ENCODE measurements at places on chromosomes 4 and X. TPM values are rescaled to one million over a fixed set of nuclear protein-coding genes. Genes with fewer than 3 reads are reported as not detected.
A peak's percentile ranks its signal among the peaks of the same experiment; 100 is the strongest.

FTHL17 gene
- total RNA-seq, result not detected

DNA sequence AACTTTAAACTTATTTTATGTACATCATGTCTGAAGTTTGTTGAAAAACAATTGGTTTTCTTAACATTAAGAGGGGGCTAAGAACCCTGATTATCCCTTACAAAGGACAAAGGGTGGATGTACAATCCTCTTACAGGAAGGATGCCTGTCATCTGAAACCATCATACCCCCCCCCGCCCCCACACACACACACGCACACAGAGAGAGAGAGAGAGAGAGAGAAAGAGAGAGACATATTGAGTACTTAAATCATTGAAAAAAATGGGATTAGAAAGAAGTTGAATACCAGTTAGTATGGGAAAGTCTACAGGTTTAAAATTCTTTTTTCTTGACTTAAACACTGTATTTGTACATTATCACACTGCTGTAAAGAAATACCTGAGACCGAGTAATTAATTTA lies 10.9 kb upstream of the PGM2 start:
- no peak for DNase-seq

DNA sequence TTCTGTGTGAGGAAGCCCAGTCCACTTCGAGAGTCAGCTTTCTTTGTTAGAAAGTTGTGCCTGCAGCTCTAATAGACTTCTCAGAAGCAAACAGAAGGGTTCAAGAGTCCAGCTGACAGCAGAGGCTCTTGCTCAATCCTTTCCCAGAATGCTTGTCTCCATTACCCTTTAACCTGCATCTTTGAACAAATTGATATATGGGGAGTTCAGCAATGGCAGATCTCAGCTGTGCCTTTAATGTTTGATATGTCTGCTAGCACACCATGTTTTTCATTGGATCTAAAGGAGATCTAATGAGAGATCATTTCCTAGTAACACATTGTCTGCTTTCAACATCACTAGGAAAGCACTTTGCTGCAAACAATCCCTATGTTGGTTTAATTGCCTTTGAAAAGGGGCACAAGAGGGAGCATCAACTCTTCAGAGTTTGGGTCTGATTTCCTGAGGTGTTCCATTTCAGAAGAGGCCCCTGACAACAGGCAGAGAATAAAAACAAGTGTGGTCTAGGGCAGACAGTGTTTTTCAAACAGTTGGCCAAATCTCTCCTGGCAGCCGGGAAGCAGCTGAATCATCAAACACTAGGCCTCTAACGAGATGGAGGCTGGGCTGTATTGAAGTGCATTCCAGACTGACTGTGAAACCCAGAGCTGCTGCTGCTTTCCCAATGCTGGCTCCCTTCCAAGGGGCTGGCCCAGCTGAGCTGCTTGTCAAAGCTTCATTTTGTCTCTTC lies 55.5 kb downstream of the LUZP4 start:
- DNase-seq, result peak; percentile 93

DNA sequence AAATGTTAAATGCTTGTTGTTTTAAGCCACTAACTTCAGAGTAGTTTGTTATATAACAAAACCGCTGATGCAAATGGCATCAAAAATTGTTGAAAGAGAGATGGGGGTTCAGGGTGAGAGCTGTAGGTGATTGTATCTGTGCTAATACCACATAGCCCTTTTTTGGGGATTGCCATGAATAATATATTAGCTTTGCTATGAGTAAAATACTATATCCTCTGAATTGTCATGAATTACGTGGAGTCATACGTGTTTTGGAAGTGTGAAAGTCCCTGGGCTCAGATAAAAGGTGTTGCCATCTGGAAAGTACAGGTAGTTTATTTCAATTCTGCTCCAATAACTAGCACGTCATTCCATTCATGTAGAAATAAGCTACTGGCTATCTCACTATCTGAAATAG lies 30.6 kb downstream of the DYNLT3 start:
- DNase-seq, result no peak

DNA sequence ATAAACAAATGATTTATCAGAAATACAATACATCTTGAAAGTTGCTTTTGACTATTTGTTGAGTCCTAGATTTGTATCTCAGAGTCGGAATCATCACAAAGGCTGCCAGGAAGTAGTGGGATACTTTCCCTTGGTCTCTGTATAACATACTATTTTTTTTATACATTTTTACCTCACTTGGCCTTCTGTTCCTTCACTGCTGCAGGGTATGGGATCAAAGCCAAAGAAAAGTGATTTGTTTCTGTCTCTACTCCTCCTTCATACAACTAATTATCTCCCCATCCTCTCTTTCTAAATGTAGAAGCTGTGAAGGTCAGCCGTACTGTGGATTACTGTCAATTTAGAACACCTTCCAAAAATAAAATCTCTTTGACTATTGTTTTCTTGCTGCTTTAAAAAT lies 24.9 kb downstream of the PALLD start:
- DNase-seq, result no peak

CFI gene
- not detected for total RNA-seq
